ENCODE measurements at places on chromosomes 5 and 9.
A peak's percentile ranks its signal among the peaks of the same experiment; 100 is the strongest.

GRCh38 chr5:143496943-143497342 lies 93.5 kb upstream of the NR3C1 start:
- no peak for DNase-seq

DNA sequence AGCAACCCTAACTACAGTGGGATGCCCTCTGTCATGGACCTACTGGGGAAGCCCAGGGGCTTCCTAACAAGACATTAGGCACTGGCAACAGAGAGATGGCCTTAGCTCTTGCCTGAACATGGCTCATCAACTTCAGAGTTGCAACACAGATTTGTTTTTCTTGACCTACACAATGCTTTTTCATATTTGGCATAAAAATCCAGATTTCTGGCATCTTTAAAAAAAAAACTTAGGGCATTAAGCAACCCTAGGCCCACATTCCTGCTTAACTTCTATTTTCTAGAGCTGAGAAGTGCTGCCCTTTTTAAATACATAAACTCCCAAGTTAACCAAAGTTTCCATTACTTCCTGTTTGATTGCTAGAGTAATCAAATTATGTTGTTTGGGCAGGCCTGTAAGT lies 8.0 kb downstream of the GRIA1 start:
- no peak for DNase-seq

- DNase-seq: no peak
Measured at GRCh38 chr5:43049236-43049635, 9.1 kb upstream of the ANXA2R start.

GRCh38 chr5:5217371-5217770 lies 77.2 kb downstream of the ADAMTS16 start:
- no peak for DNase-seq

DNA sequence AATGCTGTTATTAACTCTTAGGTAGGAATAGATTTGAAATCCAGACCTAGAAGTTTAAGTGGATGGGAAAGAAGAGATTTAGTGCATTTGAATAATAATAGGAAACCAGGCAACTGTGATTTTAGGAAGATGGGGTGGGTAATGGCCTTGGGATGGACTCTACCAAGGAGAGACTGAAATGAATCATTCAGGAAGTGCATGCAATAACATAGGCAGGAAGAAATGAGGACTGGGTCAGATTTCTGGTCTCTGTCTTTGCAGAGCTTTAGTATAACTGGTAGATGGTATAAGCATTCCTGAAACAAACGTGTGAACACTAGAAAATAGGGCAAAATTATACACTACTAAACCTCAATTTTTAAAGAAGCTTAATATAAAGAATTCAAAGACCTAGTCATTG lies 274.4 kb upstream of the CLINT1 start:
- no peak for DNase-seq

GRCh38 chr5:64807520-64807919 lies 38.8 kb downstream of the CWC27 start:
- DNase-seq: no peak

DNA sequence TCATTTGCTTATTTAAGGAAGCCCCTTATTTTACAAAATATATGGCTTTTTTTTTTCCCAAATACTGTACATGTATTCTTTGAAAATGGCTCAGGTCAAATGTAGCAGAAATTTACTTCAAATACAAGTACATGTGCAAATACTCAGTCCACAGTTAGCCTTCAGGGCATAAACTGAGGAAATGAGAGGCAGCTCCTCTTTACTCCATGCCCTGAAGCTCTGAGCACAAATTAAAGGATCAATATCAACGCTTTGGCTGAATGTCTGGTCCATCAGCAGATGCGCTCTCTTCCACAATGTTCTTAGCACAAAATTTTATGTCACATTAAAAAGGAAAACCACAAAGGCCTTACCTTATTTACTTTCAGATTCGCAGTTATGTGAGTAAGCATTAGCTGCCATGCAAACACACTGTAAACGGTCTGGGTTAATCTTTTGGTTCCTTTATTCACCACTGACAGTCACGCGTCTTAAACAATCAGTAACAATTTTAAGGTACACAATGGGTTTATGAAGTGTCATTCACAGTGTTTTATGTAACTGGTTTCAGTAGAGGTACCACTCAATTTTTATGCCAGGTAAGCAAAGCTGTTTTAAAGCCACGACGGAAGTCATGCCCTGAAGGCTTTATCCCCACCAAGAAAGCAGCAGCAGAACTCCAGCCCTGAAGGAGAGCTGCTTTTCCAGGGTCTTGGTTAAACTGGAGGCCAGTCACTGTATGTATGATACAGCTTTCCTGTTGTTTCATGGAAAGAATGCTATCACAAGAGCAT lies 103.4 kb downstream of the OTULIN start:
- no peak for DNase-seq

- peak; percentile 91 for DNase-seq
Measured at GRCh38 chr9:98848450-98849149, 41.1 kb downstream of the GALNT12 start.

GRCh38 chr5:1182360-1182632 lies 19.1 kb upstream of the SLC6A19 start:
- no peak for DNase-seq

DNA sequence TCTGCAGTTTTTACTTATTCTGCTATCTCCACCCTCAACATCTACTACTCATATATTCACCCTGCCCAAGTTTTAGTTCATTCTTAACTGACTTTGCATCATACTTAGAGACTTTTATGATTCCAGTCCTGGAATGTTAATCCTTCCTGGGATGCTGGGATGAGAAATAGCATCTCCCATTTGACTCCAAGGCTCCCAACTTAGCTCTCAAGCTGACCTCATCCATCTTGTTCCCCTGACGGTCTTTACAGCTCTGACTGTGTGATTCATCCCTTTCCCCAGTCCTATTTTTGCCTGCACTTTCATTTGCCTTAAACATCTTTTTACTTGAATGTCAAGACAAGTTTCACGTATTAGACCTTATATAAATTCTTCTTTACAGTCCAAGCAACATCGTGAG lies 297.8 kb downstream of the EPB41L4A start:
- DNase-seq: no peak

DNA sequence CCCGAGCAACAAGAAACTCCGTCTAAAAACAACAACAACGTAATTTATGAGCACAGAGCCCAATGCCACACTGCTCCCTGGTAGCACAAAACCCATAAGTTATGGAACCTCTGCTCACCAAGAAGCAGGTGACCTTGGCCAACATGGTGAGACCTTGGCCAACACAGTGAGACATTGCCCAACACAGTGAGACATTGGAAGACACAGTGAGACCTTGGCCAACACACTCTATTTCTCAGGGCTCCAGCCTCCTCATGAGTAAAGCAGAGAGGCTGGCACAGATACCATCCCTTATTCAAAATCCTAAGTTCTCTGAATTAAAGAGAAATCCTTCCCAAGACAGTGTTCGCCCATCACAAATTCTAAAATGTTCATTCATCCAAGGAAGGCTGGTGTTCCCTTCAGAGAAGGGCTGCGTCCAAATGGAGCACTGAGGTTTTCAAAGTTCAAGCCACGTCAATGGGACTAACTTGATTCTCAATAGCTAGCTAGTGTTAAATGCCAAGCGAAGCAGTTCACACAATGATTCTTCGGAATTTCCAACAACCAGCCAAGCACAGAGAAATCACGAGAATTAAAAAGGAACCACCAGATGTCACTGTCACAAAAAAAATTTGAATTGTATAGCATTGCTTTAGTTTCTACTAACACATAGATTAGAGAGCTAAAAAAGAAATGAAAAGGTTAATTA lies 29.5 kb downstream of the TTC39B start:
- peak; percentile 69 for DNase-seq

DNA sequence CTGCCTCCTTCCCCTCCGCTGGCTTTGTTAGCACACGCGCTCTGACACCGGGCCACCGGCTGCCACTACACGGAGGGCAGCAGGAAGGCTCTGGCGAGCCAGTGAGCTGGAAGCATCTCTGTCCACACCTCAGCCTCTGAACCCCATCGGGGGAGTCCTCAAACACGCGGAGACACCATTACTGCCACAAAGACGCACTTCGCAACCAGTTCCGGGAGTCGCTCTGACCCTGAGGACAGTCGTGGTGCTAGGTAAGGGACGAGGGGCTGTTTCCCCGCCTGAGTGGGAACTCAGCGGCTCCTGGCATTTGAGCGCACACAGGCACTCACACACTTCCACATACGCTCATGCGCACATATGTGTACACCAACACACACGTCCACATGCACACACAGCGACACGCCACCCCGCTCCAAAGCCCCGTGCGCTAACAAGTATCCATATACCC lies 160.0 kb downstream of the C9orf152 start:
- DNase-seq: peak; percentile 54

DNA sequence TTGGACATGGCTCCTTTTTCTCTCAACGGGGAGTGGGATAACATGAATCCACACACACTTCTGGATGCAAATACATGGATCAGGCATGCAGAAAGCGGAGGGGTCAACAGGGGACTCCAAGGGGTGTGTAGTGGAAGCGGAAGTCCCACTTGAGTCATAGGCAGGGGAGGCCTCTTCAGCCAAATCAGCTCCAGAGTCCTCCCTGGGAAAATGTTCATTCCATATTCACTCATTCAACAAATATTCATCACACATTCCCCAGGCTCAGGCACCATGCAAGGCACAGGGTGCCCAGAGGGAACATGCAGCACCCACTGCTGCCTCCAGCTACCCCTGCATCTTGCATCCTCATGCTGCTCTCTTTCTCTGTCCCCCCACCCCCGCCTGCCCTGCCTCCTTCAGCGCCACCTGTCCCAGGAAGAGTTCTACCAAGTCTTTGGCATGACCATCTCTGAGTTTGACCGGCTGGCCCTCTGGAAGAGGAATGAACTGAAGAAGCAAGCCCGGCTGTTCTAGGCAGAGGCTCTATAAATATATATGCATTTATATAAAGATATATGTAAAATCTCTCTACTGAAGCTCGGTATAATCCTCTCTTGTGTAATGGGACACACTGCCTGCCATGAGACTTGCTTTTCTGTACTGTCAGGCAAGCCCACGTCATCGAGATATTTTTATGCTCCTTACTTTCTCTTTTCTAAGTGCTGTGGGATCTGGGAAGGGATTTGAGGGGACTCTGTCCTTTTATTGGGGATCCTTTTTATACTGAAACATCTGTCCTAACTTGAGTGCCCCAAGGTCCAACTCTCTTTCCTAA lies 13.6 kb upstream of the AFAP1L1 start:
- no peak for DNase-seq

DNA sequence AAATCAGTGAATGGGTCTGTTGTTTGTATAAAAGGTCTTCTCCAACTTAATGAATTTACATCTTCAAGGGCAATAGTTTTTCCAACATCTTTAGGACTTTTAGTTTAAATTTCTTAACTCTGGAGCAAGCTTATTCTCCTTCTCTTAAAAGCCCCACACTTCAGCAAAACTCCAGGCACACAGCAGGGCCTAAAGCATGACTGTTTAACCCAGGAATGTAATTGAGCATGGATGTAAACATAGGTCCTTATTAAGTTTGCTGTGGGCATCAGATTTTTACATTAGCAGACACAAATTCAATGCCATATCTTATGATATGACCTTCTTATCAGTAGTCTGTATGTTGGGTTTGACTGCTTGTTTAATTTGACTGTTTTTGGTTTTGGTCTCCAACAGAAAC lies 78.9 kb downstream of the ABCA1 start:
- no peak for DNase-seq

DNA sequence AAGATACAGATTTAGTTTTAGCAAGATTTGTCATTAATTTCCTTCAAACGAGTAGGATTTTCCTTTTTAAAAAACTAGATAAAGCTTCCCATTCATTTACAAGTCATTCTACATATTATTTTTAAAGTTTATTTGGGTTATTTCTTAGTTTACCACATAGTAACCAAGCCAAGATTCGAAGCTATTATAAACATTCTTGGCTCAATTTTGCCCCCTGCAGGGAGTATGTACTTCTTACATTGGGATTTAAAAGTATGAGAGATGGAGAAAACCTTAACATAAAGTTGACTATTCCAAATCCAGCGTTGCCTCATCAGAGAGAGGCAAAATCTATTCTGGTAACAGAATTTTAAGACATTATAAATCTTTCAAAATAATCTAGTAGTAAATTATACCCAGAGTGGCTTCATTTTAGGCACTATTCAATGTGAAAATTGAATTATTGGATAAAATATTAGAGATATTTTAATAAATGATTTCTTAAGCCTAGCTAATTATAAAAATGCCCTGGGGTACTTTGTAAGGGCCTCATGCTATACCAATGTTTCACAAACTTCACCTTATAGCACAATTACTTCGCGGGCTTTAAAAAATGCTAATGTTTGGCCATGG lies 39.1 kb downstream of the FBN2 start:
- peak; percentile 64 for DNase-seq

DNA sequence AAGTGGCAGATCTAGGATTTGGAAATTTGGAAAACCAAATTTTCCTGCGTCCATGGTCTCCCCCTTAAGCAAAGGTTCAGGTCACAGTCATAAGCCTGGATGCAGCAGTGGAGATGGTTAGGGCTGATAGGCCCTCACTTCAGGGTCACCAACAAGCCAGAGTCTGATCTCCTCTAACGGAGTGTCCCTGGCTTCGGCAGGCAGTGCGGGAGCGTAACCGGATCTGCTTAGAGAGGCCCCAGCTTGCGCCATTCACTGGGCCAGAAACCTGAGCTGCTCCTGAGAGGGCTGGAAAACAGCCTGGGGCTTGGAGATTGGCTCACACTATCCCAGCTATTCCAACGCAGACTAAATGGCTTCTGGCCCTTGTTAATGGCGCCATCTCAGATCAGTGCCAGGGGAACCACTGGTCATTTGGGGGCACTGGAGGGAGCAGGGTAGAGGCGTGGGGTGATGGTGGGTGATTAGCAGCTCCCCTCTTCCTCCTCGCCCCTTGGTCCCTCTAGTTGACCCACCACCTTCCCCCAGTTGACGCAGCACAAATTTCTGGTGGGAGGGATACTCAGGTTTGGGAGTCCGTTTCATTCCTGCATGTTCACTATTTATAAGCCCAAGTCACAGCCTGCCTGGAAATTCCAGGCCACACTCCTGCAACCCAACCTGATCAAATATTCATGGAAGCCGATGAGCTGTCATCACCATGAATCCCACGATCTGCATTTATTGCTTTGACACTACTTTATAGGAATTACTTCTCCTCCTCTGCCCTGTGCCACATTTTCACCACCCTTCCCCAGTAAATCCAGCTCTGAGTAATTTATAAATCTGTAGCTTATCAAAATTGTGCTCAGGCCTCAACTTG lies 134.6 kb upstream of the CPEB4 start:
- no peak for DNase-seq

GRCh38 chr5:2560435-2560834 lies 191.0 kb downstream of the IRX2 start:
- DNase-seq: no peak

- no peak for DNase-seq
Measured at GRCh38 chr5:50691399-50692016, 25.1 kb downstream of the PARP8 start.

DNA sequence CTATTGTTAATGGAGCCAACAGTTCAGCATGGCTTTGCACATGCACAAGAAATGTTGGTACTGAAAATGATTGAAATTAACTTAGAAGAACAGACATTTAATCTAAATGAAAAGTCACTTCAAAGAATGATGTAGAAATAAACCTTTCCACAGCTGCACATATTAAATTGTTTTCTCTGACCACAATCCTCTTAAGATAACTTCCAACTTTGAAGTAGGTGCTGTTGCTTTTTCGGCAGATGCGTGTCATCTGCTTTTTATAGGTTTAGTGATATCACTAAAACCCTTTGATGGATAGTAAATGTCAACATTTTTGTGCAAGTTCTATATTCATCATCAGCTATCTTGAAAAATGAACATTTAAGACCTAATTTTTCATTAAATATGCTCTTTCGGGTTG lies 25.3 kb upstream of the SLC1A3 start:
- no peak for DNase-seq

GRCh38 chr5:82335806-82336205 lies 57.7 kb upstream of the RPS23 start:
- no peak for DNase-seq

- no peak for DNase-seq
Measured at GRCh38 chr9:87596862-87597261, 99.2 kb downstream of the DAPK1 start.
